ENCODE measurements at places on chromosomes 4 and X.

DNA sequence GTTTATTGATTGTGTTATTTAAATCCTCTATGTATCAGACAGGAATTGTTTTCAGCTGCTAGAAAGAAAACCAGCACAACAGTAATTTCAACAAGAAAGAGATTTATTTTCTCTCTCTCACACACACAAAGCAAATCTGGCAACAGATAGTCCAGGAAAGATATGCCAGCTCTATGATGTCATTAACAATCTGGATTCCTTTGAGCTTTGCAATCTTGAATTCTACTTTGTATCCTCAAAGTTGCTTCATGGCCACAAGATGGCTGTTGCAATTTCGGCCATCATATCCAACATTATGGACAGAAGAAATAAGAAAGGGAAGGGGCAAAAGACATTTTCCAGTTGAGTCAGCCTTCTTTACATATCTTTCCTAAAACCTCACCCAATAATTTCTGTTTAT is 19.8 kb upstream of the FMR1 start:
- no peak for DNase-seq

DNA sequence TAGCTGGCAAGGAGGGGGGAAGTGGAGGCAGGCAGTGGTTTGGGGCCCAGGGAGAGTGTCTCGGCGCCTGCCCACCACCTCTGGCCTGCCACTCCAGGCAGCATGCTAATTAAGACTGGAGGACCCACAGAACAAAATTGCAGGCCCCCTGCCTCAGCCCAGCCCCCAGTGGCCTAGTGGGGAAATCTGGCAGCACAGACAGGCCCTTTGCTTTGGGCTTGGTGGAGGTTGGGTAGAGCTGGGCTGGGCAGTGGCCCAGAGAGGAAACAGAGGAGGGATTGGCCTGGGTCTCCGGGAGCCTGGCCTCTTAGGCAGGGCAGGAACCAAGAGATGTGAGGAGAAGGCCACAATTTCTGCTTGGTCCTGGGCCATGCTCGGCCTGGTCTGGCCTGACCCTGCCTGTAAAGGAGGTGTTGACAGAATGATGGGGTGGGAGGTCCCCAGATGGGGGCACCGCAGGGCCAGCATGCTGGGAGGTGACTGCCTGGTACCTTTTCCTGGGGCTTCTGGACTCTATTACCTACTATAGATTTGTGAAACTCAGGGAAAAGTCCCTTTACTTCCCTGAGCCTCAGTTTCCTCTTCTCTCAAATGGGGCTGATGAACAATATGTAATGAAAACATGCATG is 92.4 kb upstream of the PJA1 start:
- DNase-seq = no peak

DNA sequence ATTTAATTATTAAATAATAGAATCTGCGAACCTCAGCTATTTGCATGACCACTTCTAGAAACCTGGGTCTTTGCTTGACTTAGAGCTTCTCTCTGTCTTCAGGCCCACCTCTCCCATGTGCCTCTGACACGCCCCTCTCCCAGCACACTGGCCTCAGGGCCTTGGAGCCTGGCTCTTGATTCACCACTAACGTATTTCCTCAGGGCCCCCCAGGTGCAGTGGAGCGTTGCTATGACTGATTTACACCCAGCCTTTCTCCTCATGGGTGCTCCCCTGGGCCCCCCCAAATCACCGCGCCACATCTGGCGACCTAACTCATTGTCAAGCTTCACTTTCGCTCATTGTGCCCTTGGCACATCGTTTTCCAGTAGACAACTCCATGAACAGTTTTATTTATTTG is 37.9 kb upstream of the TENM3 start:
- DNase-seq = no peak

GRCh38 chr4:183398298-183399125 is 45.9 kb upstream of the CDKN2AIP start:
- DNase-seq = no peak

DNA sequence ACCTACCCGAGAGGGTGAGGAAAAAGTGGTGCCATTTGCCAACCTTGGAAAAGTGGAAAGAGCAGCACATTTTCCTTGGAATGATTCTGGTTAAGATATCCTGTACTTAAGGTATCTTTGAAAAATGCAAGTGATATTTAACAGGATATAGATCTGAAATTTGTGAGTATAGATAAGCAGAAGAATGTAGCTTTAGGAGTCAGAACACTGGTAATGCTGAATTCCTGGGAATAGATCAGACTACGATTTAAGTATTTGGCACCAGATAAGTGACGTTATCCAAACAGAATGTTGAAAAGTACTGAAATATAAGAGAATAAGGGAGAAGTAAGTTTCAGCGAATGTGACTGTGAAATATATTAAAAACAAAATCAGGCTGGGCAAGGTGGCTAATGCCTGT is 210.1 kb downstream of the PCDH7 start:
- no peak for DNase-seq

DNA sequence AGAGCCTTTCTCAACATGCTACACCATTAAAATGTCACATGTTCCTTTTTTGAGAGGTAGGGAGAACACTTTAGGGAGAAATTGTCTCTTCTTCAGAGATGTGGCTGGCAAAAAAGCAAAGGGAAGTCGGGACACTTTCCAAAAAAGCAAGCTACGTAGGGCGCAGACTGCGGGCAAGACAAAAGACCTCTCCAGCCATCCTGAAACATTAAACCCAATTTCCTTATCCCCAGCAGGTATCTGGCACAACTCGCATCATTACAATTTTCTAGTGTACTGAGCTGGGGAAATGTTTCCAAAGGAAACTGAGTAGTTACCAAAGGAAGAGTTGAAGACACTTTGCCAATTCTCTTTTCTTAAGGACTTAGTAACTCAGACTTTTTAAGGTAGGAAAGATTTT is 116.0 kb downstream of the PACRGL start:
- no peak for DNase-seq

GRCh38 chrX:17005712-17006368 is 59.4 kb downstream of the REPS2 start:
- DNase-seq = no peak

DNA sequence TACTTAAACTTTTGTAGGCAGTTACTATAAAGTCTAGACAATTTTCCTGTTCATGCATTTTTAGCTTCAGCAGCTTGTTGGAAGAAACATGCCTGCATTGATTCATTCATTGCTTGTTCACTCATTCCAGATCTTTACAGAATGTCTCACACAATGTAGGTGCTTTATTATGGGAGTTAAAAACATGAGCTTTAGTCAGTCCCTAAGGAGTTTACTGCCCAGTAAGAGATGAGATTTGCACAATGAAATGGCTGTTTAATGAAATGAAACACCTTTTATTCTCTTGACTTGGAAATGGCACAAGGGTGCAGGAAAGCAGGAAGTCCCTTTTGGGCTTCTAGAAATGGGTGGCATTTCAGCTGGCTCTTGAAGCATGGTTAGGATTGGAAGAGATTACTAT is 2.9 kb downstream of the NOCT start:
- no peak for DNase-seq

- no peak for DNase-seq
These were observed 163.1 kb upstream of the PLAC1 start for GRCh38 chrX:134821370-134821769.

DNA sequence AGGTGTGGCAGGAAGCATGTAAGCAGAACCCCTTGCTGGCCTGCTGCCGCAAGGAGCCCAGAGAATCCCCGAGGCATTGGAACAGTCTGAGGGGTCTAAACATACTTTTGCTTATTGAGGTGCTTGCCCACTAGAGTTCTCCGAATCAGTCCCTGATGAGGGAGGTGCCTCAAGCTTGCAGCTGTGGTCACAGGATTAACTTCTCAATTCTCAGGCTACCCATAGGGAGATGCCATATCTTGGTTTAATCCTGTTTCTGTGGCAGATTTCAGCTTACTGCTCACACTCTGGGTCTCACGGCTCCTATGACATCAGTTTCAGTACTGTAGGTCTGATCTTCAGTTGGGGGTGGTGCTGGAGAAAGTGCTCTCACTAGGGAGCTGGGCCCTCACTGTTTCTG is 39.9 kb downstream of the CCNG2 start:
- no peak for DNase-seq

DNA sequence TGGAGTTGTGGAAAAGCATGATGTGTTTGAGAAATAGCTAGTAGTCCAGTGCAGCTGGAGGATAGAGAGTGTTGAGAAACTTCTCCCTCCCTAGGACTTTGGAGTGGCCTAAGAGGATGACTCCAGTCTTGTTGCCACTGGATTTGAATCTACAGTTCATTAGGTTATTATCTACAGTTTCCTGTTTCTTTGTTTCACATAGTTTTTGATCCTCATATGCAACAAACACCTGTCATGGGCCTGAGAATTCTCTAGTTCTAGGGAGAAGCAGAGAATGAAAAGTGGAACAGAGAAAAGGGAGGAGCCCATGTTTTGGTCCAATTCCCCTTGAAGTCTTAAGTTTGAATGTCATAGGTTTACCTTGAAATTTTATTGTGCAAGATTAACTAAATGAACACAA is 73.6 kb upstream of the TBC1D9 start:
- no peak for DNase-seq

Measured in NK-92 treated with Interleukin-12 subunit alpha and Interleukin-12 subunit beta, amount 100 ng/mL, for 24 hours (cell line).